ENCODE measurements at places on chromosomes 1 and 21.

GRCh38 chr1:235571482-235571881 is 67.2 kb upstream of the B3GALNT2 start:
- DNase-seq: no peak

DNA sequence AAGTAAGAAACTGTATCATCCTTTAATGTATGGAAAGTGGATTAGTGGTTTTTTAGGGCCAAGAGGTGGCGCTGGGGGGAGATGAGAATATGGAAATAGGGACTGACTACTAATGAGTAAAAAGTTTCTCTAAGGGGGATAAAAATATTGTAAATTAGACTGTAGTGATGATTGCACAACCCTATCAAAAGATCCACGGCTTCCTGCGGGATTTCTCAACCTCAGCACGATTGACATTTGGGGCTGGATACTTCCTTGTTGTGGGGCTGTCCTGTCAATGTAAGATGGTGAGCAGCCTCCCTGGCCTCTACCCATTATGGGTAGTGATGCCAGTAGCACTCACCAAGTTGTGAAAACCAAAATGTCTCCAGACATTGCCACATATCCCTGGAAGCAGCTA is 36.0 kb upstream of the PRDM2 start:
- DNase-seq: no peak

DNA sequence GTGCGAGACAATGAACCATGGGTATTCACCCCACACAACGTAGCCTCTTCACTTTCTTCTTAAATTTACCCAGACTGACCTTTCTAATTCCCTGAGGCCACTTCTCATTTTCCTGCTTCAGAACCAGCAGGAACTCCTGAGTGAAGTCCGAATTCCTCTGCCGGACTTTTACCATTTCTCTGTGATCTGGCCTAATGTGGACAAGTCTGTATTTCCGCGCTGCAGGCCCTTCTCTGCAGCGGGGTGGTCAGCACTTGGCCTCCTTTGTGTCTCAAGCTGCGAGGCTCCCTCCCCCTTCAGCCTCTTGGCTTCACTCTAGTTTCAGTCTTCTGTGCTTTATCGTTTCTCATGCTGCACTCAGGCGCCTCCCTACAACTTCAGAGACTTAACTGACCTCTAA is 9.4 kb upstream of the CTBS start:
- no peak for DNase-seq

- no peak for DNase-seq
Measured at GRCh38 chr1:235867903-235868469, 1.3 kb upstream of the LYST start.

- no peak for DNase-seq
Measured at GRCh38 chr1:63200676-63201075, 121.7 kb upstream of the FOXD3 start.

DNA sequence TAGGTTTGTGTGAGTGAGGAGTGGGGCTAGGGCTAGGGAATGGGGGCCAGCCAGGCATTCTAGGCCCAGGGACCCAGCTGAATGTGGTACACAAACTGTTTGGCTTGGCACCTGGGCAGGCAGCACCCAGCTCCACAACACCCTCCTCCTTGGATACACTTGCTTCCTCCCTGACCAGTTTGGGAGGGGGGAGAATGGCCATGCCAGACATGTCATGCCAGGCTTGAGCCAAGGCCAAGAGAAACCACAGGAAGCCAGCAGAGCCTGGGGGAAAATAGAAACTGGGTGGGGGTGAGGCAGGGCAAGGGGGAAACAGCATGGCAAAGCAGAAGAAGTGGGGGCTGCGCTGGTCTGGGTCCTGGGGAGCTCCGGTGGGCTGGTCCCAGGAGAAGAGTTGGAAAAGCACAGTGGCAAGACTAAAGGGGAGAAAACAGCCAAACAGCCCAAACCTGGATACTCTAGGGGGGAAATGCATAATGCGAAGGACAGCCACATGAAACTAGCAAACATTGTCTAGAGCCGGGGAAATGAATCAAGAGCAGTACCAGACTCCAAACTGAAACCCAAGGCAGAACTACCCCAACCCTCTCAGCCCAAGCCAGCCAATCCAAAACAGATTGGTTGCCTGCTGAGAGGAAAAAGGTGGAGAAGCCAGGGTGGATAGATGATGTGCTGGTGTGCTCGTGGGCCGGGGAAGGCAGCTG is 47.9 kb downstream of the LGR6 start:
- no peak for DNase-seq

DNA sequence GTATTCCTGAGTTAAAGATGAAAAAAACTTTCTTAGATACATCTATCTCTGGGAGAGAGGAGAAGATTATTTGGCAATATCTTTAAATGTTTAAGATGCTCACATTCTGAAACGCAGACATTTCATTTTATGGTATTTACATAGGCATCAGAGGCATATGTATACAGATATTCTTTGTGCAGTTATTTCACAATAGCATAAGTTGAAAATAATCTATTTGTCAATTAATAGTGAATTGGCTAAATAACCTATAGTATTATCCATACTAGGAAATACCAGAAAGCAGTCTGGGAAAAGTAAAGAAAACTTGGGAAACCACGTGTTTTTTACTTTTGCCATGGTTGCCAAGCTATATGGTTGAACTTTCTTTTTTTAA is 35.9 kb downstream of the GLUL start:
- DNase-seq: no peak

DNA sequence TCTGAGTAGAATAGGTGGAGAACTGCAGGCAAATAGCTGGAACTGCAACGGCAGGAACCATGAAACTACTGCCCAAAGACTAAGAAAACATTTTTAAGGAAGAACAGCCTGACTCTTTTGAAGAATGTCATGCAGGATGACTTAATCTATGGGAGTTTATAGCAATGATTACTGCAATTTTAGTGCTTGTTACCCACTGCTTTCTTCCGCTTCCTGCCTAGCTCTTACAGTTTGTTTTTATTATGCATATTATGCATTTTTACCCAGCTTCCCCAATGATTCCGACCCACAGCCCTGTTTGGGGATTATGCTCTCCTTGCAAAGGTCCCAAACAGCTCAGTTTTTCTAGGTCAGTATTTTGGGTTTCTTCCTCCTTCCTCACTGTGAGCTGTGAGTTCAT is 71.2 kb downstream of the PCNX2 start:
- DNase-seq: peak; percentile 5

DNA sequence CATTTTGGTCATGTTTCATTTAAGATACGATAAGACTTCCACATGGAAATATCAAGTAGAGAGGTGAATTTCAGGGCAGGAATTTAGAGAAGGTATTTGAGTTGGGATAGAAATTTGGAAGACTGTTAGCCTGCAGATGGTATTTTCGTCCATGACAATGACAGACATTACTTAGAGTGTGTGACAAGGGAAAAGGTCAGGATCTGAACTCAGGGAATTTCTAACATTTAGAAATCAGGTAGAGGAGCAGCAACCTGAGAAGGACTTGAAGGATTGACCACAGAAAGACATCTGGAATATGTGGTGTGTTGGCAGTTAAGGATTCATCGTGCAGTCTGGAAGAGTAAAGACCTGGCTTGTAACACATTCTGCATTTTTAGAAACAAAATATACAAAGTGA is 57.9 kb downstream of the RABGAP1L start:
- DNase-seq: no peak

DNA sequence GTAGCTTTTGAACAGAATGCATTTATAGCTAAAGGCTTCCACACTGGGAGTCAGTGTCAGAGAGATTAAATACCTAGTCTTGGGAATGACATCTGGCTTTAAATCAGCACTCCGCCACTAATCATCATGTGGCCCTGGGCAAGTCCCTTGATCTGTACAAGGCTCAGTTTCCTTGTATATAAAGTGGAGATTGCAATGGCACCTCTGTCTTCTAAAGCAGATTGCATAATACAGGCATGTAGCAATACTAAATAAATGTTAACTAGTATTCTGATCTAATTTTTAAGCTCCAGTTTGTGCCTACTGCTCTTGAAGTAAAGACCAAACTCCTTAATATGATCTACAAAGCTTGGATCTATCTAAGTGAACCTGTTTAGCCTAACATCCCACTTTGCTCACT is 249.4 kb downstream of the PLPP3 start:
- DNase-seq: no peak

- no peak for DNase-seq
Measured at GRCh38 chr1:78038491-78038939, 7.3 kb upstream of the GIPC2 start.

- DNase-seq: peak; percentile 62
Measured at GRCh38 chr1:39646232-39647081, 7.0 kb upstream of the HEYL start.

DNA sequence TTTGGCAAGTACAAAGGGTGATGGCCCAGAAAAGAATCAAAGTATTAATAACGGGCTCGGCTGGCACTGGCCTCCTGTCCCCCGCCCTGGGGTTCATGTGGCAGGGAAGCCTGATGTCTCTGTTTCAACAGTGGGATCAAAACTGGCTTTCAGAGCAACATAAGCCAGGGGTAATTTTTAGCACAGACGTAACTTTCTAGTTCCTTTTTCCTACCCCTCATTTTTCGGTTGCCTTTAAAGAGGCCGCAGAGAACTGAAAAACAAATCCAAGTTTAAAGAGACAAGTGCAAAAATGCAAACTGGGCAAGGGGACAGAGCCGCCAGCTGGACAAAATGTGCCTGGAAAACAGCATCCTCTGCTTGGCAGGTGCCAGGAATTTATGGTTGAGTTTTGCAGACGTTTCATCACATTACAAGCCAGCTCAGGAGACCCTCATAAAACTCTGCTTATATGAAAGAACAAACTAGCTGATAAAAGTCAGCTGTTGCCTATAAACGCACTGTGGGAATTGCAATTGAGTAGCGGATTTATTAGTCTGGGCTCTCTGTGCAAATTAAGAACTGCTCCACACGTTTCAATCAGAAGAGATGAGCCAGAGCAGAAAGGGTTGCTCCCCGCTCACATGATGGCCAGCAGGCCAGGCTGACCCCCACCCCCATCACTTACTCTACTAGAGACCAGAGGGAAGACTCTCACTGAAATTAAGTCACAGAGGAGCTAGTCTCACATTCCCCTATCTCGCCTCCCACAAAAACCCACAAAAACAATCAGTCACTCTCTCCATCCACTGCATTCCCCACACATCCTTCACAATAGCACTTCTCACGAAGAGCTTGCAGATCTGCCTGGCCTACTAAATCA is 15.8 kb upstream of the CDCA8 start:
- DNase-seq: no peak

- DNase-seq: no peak
Measured at GRCh38 chr1:62357916-62358315, 38.7 kb upstream of the KANK4 start.

- no peak for DNase-seq
Measured at GRCh38 chr1:105210747-105211146, 1461.0 kb downstream of the AMY1C start.

DNA sequence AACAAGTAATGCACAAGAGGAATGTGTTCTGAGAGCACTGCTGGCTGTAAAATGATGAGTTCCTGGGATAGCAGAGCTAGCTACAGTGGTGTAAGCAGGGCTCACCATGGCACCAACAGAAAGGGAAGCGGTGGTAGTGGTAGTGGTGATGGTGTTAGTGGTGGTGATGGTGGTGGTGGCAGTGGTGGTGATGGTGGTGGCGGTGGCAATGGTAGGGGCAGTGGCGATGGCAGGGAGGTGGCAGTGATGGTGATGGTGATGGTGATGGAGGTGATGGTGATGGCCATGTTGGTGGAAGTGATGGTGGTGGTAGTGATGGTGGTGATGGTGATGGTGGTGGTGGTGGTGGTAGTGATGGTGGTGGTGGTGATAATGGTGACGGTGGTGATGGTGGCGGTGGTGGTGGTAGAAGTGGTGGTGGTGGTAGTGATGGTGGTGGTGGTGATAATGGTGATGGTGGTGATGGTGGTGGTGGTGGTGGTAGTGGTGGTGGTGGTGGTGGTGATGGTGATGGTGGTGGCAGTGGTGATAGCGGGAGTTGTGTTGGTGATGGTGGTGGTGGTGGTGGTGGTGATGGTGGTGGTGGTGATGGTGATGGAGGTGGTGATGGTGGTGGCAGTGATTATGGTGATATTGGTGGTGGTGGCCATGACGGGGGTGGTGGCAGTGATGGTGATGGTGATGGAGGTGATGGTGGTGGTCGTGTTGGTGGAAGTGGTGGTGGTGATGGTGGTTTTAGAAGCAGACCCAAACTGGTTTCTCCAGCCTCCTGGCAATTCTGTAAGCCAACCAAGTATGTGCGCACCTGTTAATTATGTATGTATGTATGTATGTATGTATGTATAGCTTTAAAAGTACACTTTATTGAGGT is 254.1 kb downstream of the TRABD2B start:
- no peak for DNase-seq

GRCh38 chr21:36223451-36223850 is 66.8 kb downstream of the DOP1B start:
- no peak for DNase-seq

GRCh38 chr1:154276797-154277196 is 4.4 kb downstream of the HAX1 start:
- no peak for DNase-seq

GRCh38 chr1:115237023-115237422 is 101.0 kb downstream of the NGF start:
- no peak for DNase-seq

- DNase-seq: no peak
Measured at GRCh38 chr1:94651076-94651475, 109.5 kb upstream of the F3 start.

DNA sequence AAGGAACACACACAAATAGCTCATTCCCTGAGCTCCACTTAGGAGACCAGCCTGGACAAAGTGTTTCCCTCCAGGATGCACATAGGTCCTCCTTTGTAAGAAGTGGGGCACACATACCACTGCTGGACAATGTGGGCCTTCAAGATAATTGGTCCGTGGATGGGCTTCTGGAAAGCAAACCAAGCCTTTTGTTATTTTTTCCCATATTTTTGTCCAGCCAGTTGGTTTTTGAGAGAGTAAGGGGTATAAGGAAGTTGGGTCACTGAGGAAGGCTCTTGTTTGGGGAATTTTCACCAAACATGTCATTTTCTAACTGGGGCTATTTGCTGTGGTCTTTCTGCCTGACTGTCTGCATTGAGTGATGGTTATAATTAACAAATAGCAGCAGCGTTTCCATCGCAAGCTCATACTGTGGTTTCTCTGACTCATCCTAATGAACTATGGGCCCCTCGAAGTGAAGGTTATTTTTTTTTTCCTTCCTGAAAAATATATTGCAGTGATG is 306.3 kb upstream of the DUSP10 start:
- DNase-seq: peak; percentile 92

DNA sequence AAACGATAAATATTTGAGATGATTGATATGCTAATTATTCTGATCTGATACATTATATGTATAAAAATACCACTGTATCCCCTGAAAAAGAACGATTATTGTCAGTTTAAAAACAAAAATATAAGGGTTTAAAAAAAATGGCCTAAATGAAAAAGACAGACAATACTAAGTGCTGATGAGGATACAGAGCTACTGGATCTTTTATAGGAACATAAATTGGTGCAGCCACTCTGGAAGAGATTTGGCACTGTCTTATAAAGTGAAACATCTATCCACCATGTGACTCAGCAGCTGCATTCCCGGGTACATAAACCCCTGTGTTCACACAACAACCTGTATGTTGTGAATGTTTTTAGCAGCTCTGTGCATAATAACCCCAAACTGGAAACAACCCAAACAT is 44.2 kb downstream of the KAZN start:
- no peak for DNase-seq

All from fibroblast of skin of right biceps (primary cell).